Stimulated activated CD4-positive, alpha-beta T cell treated with anti-CD3 and anti-CD28 coated beads, TNF-alpha, amount 100 ng/mL, for 4 hours (primary cell): ENCODE measurements at places on chromosomes 4 and X.

- DNase-seq: no peak
These were observed 34.5 kb upstream of the HGFAC start for GRCh38 chr4:3407171-3407771.

- no peak for DNase-seq
These were observed 1.7 kb downstream of the TSPAN7 start for GRCh38 chrX:38563030-38563429.

DNA sequence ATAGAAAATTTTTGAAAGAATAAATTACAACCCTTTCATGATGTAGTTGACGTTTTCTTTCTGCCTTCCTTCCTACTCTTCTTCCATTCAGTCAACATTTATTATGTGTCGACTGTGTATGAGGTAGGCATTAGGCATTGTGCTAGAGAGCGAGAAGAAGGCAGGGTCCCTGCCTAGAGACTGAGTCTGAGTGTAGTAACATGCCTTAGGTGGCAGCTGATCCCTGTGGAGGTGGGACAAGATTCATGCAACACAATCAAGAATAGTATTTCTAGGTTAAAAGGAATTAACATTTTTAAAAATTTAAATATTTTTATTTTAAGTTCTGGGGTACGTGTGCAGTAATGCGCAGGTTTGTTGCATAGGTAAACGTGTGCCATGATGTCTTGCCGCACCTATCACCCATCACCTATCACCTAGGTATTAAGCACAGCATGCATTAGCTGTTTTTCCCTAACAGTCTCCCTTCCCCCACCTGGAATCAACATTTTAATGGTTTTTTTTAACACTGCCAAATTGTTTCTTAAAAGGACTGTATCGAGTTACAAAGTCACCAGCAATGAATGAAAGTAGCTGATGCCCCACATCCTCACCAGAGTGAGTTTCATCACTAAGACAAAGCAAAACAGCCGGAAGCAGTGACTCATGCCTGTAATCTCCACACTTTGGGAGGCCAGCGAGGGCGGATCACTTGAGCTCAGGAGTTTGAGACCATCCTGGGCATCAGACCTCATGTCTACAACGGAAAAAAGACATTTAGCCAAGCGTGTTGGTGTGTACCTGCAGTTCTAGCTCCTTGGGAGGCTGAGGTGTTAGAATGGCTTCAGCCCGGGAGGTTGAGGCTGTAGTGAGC, 84.0 kb downstream of the WWC2 start:
- DNase-seq: no peak

DNA sequence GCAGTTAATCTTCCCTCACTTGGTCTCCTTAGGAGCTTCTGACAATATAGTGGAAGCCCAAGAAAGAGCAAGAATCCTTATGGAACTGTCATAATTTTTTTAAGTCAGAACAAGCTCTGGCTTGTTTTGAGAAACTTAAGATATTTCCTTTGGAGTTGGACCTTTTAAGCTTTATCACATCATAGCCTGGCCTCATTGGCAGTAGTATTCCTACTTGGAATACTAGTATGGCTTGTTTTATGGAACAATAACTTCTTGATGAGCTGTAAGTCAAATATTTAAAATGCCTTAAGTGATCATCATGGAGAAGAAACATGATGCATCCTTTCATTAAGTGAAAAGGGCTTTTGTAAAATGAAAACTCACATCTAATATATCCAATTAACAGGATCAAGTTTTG, 78.0 kb upstream of the NRK start:
- DNase-seq: no peak

DNA sequence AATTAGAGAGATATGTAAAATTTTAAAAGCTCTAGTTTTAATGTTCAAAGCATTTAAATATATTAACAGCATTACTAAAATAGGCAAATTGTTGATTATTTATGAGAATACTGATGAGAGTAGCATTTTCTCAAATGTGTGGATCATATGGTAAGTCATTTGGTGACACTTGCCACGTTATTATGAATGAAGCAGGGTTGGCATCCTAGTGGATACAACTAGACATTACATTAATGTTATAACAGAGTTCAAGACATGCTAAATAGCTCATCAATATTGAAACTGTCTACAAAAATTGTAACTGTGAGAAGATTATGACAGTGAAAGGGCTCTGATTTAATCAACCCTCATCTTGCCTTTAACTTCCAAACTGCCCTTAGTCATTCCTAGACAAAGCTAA, 171.1 kb downstream of the PDGFC start:
- DNase-seq: no peak

DNA sequence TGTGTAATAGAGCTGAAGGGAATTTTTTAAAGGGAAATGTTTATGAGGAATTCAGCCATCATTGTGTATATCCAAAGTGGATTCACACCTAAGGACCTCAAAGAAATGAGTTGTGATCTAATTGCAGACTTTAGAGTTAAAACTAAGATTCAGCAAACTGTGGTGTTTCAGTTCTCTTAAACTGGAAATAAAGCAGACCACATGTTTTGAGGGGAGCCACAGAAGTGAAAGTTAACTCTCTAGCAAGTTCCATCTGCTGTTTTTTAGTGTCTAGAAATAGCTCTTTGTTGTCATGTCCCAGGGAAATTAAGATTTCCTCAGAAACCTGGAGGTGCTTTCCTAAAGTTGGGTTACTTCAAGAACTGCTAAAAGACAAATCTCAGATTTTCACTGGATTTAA, 97.3 kb upstream of the DDX3X start:
- DNase-seq: no peak

- no peak for DNase-seq
These were observed 16.2 kb downstream of the HPF1 start for GRCh38 chr4:169741569-169741968.

DNA sequence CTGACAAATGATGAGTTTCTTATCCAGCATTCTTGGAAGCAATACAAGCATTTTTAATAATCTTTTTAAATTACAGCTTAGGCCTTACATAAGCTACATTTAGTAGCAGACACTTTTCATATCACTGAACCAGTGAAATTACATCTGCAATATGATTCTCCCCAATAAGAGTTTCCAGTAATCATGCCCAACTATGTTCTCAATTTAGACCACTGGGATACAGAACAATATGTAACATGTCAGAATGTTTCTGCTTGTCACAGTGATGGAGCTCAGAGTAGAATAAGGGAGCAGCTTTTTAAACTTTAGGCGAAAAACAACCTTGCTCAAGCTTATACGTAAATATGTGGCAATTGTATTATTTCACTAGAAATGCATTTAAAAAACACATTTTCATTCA, 1132.2 kb downstream of the FAT4 start:
- no peak for DNase-seq

- DNase-seq: no peak
These were observed 92.3 kb downstream of the RLIM start for GRCh38 chrX:74521961-74522751.

DNA sequence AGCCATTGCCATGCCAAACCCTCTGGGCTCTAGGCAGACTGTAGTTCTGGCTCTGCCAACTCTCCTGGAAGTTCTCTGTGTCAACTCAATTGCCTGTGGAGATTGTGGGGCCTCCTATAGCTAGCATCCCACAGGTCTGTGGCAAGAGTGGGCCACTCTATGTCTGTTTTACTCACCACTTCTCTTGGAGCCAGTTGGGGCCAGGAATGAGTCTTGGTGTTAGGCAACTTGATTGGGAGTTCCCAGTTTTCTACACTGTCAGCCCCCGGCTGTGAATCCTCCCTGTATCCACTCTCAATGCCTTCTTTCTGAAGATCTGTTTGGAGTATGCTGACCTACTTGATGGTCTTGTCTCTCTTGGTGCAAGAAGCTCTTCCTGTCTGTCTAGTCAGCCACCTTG, 48.2 kb upstream of the EPGN start:
- DNase-seq: no peak

DNA sequence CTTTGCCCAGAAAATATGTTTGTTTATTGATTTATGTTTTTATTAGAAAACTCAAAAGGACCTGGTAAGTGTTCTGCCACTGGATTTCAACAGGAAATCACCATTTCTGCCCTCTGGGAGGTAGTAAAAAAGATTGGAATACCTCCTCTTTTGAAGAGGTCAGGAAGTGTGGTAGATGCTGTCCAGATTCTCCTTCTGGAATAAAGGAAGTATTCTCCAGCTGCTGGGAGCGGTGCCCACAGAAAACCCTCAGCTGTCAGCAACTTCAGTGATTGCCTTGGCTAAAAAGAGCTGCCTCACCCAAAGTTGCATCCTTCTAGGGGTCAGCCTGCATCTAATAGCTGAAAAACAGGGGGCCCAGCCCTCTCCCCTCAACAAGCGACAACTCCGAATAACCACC, 13.8 kb upstream of the ZNF674 start:
- DNase-seq: no peak

DNA sequence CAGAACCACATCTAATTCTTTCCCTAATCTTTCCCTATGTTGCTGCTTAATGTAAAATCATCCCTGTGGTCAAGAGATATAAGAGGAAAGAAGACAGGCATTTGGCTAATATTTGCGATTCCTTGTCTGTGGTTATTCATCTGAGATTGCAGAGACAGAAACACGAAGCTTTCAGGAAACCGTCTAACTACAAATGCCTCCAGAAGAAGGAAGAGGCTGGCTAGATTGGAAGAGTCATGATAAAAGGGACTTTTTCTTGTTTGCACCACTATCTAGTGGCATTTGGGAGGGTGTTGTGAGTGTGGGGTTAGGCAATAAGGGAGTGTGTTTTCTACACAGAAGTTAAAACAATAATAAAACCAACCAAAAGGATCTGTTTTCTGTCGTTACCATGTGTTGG, 43.9 kb downstream of the TMEM154 start:
- DNase-seq: no peak

DNA sequence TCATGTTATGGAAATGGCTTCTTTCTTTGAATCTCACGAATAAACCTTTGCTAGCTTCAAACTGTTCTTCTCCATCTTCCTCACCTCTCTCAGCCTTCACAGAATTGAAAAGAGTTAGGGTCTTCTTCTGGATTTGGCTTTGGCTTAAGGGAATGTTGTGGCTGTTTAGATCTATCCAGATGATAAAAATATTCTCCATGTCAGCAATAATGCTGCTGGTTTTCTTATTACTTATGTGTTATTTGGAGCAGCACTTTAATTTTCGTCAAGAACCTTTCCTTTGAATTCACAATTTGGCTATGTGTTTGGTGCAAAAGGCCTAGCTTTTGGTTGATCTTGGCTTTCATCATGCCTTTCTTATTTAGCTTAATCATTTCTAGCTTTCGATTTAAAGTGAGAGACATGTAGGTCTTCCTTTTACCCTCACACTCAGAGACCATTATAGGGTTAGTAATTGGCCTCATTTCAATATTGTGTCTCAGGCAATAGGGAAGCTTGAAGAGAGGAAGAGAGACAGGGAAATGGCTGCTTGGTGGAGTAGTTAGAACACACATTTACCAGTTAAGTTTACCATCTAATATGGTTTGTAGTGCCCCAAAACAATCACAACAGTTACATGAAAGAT, 5.1 kb upstream of the ADAM29 start:
- DNase-seq: no peak

- DNase-seq: no peak
These were observed 17.7 kb upstream of the AP1AR start for GRCh38 chr4:112213856-112214255.

- peak; percentile 48 for DNase-seq
These were observed 59.3 kb downstream of the MAML3 start for GRCh38 chr4:140094438-140095420.

DNA sequence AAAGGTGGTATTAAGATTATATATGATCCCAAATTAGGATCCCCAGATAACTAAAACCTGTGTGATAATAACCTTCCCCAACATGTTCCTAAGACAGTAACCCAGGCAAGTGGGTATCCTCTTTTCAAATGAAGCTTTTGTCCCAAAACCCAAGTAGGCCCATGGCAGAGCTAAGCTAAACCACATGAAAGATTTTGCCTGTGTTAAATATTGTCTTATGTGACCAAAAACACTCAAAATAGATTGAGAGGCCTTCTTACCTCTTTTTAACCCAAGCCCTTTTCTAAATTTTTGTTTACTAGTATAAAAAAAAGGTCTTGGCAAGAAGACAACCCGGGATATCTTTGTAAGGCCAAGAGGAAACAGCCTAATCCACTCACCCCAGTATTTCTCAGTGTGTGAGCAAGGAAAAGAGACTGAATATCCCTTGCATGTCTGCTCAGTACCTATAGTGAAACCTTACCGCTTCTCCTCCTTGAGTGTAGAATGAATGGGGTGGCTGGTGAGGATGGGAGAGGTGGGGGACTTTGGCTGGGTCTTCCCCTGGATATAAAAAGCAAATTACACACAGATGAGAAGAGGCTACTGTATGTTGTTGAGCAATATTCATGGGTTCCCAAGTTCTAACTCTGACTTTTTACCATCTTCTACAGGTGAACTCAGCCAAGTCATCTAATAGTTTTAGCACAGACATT, 188.8 kb upstream of the BMP3 start:
- no peak for DNase-seq

- DNase-seq: peak; percentile 88
These were observed 9.9 kb downstream of the TNIP2 start for GRCh38 chr4:2745981-2746806.

DNA sequence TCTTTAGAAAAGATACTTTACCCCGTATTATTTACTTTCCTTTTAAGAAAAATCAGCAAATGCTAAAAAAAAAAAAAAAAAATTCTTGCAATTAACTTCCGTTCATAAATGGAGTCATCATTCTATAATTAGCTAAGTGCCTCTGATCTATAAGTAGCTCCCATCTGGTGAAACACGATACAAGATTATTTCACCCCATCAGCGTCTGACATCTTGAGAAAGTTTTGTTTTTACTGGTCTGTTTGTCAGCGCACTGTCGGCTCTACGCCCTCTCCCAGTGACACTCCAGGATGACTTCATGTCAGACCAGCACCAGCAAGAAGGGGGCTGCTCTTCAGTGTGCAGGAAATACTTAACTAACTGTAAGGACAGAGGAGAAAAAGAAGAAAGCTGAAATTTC, 108.3 kb downstream of the AFAP1 start:
- no peak for DNase-seq

DNA sequence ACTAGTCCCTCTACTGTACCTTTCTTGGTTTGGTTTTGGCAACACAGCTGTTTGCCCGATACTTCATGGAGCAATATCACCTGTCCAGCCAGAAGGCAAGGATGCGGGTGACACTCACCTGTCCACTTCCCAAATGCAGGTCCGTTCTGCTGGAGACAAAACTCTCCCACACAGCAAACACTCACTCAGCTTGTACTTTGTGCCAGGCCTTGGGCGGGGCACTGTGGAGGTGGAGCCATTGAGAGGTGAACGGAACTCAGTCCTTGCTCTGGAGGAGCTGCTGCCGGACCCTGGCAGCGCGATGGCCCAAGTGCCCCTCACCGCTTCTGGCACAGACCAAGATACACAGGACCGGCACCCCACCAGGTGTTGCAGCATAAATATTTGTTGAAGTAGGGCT, 15.3 kb upstream of the HMGB3 start:
- no peak for DNase-seq
